ENCODE measurements at places on chromosomes 3 and 15. TPM values are rescaled to one million over a fixed set of nuclear protein-coding genes. Genes with fewer than 3 reads are reported as not detected.

The PRKCI gene
- total RNA-seq: 59.3 TPM

The SLC2A2 gene
- not detected for total RNA-seq

The TPRG1 gene
- 1.1 TPM for total RNA-seq

The KLHL40 gene
- not detected for total RNA-seq

The PIK3CB gene
- 20.3 TPM for total RNA-seq

- H3K4me3 ChIP-seq: no peak overlapping the region
- no peaks in the 10 kb centered on the region for H3K27me3 ChIP-seq
- H3K4me1 ChIP-seq: no peaks in the 10 kb centered on the region
- no peak overlapping the region for H3K27ac ChIP-seq
- DNase-seq: no peak
- H3K36me3 ChIP-seq: peaks cover 6% of the 10 kb centered on the region
Observed at GRCh38 chr15:73717206-73717605, 33.0 kb downstream of the CD276 start.

DNA sequence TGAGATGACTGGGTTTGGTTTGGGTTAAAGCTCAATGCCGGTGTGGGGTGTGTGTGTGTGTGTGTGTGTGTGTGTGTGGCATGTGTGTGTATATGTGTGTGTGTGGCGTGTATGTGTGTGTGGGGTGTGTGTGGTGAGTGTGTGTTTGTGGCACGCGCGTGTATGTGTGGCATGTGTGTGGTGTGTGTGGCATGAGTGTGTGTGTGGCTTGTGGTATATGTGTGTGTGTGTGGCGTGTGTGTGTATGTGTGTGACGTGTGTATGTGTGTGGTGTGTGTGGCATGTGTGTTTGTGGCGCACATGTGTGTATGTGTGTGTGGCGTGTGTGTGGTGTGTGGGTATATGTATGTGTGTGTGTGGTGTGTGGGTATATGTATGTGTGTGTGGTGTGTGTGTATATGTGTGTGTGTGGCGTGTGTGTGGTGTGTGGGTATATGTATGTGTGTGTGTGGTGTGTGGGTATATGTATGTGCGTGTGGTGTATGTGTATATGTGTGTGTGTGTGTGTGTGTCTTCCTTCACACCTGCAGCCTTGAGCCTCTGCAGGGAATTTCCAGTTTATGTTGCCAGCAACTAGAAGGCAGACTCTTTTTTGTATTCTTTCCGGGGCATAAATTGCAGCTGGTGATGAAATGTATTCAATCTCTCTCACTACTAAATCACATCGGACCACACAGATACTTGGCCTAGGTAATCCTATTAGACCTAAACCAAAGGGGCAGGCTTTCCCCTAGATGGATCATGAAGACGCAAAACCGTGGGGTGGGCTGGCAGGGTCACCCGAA is 34.8 kb downstream of the CHRD start:
- H3K27ac ChIP-seq: no peak overlapping the region
- peaks cover 3% of the 10 kb centered on the region for H3K27me3 ChIP-seq
- no peaks in the 10 kb centered on the region for H3K4me1 ChIP-seq
- DNase-seq: no peak

DNA sequence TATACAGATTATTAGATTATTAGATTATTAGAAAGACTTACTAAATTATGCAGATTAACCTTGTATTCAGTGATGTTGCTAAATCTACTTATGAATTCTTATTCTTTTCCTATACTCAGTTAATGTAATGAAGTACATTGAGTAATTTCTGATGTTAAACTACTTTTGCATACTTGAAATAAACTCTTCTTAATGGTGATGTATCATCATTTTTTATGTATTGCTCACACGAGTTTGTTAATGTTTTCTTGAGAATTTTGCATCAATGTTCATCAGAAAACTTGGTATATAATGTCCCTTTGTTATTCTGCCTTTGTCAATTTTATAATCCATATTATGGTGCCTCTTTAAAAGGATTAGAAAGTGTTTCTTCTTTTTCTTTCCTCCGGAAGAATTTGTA is 163.2 kb upstream of the COL8A1 start:
- no peak overlapping the region for H3K4me3 ChIP-seq
- no peaks in the 10 kb centered on the region for H3K36me3 ChIP-seq
- H3K4me1 ChIP-seq: no peaks in the 10 kb centered on the region

DNA sequence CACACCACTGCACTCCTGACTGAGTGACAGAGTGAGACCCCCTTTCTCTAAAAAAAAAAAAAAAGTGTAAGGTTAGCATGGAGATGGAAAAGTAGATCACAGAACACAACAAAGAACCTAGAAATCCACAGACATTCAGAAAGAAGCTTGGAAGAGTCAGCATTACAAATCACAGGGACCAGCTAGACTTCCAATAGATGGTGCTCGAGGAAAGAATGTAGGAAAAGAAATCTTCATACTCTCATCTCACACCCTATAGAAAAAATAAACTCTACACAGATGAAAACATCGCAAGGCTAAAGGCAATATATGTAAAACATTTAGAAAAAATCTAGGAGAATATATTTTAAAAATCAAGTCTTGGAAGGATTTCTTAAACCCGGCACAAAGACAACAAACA is 94.5 kb upstream of the ABHD17C start:
- H3K4me3 ChIP-seq: no peak overlapping the region
- H3K36me3 ChIP-seq: no peaks in the 10 kb centered on the region
- DNase-seq: no peak

DNA sequence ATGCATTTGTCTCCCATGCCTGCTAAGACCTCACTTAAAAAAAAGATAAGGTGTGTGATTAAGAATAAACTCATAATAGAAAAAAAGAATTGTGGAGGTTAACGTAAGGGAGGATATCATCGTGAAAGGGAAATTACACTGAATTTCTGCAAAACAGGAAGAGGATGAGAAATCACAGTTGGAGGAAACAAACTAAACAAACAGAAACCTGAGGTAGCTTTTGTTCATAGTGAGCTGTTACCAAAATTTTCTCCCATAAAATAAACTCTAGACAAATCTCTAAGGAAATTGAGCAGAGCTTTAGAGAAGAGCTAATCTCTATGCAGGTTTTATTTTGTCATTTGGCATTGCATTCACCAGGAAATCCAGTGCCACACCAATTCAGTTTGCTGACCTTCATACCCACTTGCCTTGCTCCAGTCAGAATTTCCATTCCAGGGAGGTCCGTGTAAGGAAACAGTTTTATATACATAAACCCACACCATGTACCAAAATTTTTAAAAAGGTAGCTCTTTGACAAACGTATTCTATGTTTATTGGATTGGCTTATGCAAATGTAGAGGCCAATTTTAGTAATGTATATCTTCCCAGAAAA is 231.2 kb downstream of the MBNL1 start:
- H3K27me3 ChIP-seq: no peaks in the 10 kb centered on the region
- no peak for DNase-seq
- H3K27ac ChIP-seq: no peak overlapping the region
- H3K4me3 ChIP-seq: no peak overlapping the region
- no peaks in the 10 kb centered on the region for H3K4me1 ChIP-seq
- no peaks in the 10 kb centered on the region for H3K36me3 ChIP-seq
